ENCODE measurements at places on chromosomes 16 and 17.

DNA sequence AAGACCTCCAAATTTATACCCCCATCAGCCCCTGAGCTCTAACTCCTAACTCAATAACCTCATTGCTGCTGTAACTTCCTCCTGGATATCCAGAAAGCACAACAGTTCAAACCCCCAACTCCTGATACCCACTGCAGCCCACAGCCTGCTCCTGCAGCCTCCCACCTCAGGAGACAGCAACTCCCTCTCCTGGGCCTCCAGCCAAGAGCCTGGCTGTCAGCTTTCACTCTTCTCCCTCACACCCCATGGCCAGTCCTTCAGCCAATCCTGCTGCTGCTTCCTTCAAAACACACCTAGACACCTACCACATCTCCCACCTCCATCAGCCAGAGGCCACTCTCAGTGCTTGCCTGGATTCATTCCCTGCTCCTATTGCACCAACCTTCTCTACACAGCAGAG, 5.4 kb downstream of the GINS2 start:
- H3K27ac ChIP-seq, result no peak overlapping the region
- H3K27me3 ChIP-seq, result no peaks in the 10 kb centered on the region
- no peak for DNase-seq
- H3K4me1 ChIP-seq, result peaks cover 22% of the 10 kb centered on the region

DNA sequence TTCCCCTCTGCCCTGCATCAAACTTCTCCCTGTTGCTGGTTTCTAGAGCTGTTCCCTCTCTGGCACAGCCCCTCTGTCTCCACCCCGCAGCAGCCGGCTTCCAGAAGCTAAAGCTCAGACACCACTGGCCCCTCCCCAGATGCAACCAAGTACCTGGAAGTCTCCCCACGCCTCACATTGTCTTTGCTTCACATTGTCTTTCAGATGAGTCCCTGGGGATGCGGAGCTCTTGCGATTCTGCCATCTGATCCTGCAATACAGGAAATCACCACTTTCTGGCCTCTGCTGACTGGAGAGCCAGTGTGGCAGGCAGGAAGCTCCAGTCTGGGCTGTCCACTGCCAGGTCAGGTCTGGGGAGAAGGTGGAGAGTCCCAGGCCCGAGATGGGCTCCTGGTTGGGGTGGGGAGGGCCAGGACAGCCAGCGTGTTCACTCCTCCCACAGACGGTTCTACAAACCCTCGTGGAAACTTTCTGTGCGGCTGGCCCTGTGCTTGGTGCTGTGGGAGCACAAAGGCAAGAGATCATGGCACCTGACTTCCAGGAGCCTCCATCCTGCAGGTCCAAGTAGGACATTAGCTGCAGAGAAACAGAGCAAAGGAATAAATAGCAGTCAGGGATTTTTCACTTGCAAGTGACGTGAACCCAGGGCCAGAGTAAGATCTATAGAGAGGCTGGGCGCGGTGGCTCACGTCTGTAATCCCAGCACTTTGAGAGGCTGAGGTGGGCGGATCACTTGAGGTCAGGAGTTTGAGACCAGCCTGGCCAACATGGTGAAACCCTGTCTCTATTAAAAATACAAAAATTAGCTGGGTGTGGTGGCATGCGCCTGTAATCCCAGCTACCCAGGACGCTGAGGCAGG, 47.9 kb upstream of the MAP3K14 start:
- H3K36me3 ChIP-seq, result no peaks in the 10 kb centered on the region
- DNase-seq, result no peak
- no peak overlapping the region for H3K4me3 ChIP-seq
- no peaks in the 10 kb centered on the region for H3K4me1 ChIP-seq
- H3K27me3 ChIP-seq, result peaks cover 43% of the 10 kb centered on the region

DNA sequence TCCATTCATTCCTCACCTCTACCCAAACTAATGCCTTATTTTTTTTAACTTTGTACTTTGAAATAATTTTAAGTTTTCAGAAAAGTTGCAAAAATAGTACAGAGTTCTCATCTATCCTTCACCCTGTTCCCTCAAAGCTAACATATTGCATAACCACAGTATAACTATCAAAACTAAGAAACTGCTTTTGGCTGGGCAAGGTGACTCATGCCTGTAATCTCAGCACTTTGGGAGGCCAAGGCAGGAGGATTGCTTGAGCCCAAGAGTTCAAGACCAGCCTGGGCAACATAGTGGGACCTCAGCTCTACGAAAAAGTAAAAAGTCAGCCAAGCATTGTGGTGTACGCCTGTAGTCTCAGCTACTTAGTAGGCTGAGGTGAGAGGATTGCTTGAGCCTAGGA, 147.7 kb downstream of the SKAP1 start:
- no peak for DNase-seq
- H3K4me1 ChIP-seq, result peaks cover 23% of the 10 kb centered on the region
- H3K27me3 ChIP-seq, result no peaks in the 10 kb centered on the region

DNA sequence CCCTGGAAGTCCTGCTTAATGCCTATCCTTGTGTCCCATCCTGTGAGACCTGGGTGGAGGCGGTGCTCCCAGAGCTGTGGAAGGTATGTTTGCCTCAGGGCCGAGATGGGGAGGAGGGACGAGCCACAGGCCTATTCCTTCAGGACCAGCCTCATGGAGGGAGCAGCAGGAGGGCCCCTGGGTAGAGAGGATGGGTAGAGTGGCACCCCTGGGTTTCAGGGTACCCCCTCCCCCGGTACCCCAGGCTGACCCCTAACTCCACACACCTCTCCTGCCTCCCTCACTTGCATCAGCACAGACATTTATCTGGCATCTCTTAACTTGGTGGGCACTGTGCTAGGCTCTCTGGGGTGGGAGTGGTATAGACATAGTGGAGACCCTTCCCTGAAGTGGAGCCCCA, 7.1 kb downstream of the ASB16 start:
- no peak overlapping the region for H3K4me3 ChIP-seq
- H3K27me3 ChIP-seq, result no peaks in the 10 kb centered on the region
- no peaks in the 10 kb centered on the region for H3K36me3 ChIP-seq

DNA sequence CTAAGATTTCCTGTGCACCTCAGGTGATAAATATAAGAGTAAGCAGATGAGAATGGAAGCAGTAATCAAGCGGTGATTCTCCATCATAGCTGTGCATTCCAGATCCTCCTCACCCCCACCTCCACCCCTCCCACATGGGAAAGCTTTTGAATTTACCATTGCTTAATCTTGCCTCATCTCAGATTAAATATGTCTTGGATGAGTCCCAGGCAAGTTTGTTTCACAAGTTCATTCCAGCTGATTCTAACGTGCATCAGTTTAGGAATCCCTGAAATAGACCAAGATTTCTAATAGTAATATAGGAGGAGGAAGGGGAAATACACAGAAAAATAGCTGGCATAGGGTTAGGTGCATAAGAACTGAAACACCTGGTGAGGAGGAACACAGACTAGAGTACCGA, 396.2 kb upstream of the KIF2B start:
- no peaks in the 10 kb centered on the region for H3K27me3 ChIP-seq
- DNase-seq, result no peak
- no peak overlapping the region for H3K27ac ChIP-seq
- no peak overlapping the region for H3K4me3 ChIP-seq
- H3K36me3 ChIP-seq, result no peaks in the 10 kb centered on the region

DNA sequence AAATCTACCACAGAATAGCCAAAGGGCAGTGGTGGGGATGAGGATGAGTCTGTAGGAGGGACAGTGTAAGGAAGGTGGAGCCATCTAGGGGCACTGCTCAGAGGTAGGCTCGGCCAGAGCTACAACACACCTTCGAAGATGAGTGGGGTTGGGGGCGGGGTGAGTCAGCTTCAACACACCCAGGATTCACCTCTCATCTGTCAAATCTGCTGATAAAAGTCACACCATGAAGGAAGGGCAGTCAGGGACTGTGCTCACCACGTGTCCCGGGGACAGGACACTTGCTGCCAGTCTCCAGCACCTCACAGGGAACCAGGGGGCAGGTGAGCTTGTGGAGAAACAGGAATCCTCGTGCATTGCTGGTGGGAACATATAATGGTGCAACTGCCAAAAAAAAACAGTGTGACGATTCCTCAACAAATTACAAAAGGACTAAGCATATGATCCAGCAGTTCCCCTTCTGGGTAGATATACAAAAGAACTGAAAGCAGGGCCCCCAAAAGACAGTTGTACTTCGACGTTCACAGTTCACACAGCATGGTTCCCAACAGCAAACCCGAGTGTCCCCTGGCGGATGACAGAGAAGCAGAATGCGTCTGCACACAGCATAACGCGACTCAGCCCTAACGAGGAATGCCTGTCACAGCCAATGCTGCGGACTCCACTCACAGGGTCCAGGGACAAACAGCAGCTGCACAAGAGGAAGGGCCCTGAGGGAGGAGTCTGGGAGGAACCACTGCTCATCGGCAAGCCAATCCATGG, 133.1 kb downstream of the ANKRD11 start:
- H3K27ac ChIP-seq, result peak overlapping the region; percentile 96
- H3K27me3 ChIP-seq, result no peaks in the 10 kb centered on the region
- DNase-seq, result no peak
- no peaks in the 10 kb centered on the region for H3K36me3 ChIP-seq
- peaks cover 67% of the 10 kb centered on the region for H3K4me1 ChIP-seq
- H3K4me3 ChIP-seq, result peak overlapping the region; percentile 50

- peaks cover 34% of the 10 kb centered on the region for H3K27me3 ChIP-seq
- H3K36me3 ChIP-seq, result no peaks in the 10 kb centered on the region
- peaks cover 9% of the 10 kb centered on the region for H3K4me1 ChIP-seq
- DNase-seq, result no peak
- H3K4me3 ChIP-seq, result no peak overlapping the region
Measured at GRCh38 chr17:79791735-79792161, 5.1 kb downstream of the CBX8 start.

DNA sequence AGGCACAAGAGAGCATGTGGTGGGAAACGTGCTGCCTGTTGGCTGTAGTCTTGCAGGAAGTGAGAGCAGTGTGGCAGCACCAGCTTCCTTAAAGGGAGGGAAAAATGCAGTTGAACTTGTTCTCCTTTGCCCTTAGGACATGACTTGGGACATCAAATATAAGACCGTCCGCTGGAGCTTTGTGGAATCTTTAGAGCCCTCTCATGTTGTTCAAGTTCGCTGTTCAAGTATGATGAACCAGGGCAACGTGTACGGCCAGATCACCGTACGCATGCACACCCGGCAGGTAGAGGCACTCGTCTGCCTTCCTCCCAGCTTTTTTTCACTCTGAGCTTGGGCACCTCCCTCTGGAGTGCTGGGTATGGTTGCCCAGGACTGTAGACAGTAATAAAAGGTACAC, 23.3 kb downstream of the GPR179 start:
- DNase-seq, result no peak
- H3K4me1 ChIP-seq, result no peaks in the 10 kb centered on the region
- peaks cover 3% of the 10 kb centered on the region for H3K36me3 ChIP-seq

DNA sequence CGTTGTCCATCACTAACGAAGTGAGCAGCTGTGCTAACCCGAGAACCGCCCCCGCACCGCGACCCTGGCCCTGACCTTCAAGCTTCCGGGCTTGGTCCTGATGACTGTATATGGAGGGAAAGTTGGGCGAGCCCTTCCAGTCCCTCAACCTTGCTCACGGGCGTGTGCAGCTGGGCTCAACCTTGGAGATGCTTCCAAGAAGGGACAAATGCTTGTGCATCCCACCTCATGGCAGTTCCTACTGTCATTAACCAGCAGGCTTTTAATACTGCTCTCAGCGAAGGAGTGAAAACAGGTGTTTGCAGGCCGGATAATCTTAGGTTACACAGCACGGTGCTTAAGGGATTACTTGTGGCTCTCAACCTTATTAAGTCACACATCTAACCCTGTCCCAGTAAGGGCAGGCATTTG, 33.5 kb downstream of the SRL start:
- DNase-seq, result no peak
- H3K36me3 ChIP-seq, result no peaks in the 10 kb centered on the region
- no peak overlapping the region for H3K27ac ChIP-seq
- H3K4me3 ChIP-seq, result no peak overlapping the region
- H3K27me3 ChIP-seq, result peaks cover 7% of the 10 kb centered on the region

- H3K27ac ChIP-seq, result no peak overlapping the region
- H3K4me3 ChIP-seq, result no peak overlapping the region
- H3K4me1 ChIP-seq, result peaks cover 17% of the 10 kb centered on the region
- H3K36me3 ChIP-seq, result no peaks in the 10 kb centered on the region
- no peaks in the 10 kb centered on the region for H3K27me3 ChIP-seq
Measured at GRCh38 chr16:89596957-89597649, 16.3 kb upstream of the DPEP1 start.

All from T-helper 17 cell (primary cell).